Stimulated activated CD8-positive, alpha-beta memory T cell treated with anti-CD3 and anti-CD28 coated beads, Interleukin-7, amount 100 ng/mL, for 48 hours (primary cell): ENCODE measurements at places on chromosomes 2 and 18.

- no peak for DNase-seq
Measured at GRCh38 chr2:47256416-47257087, 101.4 kb upstream of the STPG4 start.

DNA sequence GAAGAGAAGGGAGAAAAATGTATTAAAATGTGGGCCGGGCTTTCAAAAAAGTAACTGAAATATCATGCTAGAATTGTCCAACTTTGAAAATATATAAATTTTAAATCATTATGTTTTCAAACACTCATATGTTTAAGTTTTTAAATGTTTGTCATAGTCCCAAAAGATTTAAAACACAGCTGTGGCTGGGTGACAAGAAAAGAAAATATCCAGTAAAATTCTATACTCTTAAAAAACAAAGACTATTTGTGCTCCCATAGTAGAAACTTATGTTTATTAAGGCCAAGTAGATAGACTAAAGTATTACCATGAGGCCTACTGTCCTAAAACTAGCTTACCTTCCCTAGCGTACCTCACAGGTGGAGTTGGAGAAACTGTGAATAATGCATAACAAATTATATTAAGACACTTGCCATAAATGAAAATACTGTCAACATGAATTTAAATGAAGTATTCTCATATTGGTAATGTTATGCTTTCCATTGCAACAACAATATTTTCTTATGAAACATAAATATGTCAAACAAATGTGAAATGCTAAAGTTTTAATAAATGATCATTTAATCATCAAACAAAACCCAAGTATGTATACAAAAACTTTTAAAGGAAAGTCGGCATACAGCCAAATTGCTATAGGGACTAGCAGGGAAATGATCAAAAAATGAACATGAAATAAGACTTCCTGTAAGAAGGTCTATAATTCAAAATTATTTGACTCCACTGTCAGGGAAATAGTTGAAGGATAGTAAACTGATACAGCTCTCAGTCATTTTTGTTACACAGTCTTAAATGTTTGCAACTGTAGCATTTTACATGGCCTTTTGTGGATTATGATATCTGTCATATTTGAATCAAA is 13.4 kb downstream of the MEIS1 start:
- no peak for DNase-seq

DNA sequence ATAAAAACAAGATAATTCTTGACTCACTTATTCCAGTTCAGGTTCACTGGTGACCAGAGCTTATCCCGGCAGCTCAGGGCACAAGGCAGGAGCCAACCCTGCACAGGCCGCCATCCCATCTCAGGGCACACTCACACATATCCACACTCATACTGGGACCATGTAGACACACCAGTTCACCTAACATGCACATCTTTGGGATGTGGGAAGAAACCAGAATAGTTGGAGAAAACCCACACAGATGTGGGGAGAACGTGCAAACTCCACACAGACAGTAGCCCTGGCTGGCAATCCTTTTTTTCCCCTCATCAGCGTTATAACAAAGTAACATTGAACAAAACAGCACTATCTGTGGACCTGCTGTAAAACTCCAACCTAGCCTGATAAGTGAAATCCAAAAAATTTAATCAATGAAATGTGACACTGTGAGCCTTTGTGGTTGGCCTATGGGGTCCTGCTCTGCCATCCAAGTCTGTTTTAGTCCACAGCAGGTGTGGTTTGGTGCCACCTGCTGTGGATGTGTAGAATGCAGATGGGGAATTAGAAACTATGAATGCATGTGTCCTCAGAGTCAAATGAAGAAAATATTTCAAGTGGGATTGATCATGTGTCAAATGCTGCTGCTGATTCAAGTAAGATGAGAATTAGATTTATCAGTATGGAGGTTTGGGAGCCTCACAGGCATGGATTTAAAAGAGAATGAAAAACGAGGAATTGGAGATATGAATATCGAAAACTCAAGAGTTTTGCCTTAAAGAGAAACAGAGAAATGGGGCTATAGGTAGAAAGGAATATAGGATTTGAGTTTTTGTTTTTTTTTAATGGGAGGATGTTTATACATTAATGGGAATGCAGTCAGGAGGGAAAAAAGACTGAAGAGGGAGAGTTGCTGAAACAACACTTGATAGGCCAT is 47.0 kb downstream of the UGP2 start:
- DNase-seq: peak; percentile 12

DNA sequence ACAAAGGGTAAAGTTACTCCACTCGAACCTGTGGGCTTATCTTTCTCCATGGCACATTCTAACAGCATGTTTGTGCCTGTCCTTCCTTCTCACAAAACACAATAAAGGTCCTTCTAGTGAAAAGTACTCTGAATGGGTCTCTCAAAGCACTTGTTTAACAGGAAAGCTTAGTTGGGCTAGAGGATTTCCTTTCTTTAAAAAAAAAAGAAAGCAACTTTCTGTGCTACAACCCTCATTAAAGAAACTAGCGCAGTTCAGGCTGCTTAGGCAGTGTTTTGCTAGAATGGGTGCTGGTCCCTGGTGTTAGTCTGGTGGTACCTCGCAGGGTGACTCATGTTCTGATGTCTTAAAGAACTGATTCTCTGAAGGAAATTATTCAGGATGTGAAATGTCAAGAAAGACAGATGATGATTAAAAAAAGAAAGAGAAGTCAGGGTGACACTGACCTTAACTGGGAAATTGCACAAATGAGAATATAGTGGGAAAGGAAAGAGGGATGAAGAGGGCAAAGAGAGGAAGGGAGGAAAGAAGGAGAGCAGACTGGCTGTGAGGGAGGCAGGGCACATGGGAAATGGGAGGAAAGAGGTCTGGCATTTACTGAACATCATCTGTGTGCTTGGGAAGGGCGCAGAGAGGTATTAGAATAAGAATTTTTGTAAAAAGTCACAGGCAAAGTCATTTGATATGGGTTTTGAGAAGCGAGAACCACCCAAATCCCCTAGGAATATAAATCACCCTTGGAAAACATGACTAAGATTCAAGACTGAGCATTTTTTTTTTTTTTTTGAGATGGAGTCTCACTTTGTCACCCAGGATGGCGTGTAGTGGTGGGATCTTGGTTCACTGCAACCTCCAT is 74.9 kb downstream of the ATP8B1 start:
- DNase-seq: no peak

- DNase-seq: no peak
Measured at GRCh38 chr2:28049899-28050298, 159.4 kb downstream of the BABAM2 start.

GRCh38 chr2:173300458-173300857 is 54.2 kb upstream of the CDCA7 start:
- DNase-seq: no peak

DNA sequence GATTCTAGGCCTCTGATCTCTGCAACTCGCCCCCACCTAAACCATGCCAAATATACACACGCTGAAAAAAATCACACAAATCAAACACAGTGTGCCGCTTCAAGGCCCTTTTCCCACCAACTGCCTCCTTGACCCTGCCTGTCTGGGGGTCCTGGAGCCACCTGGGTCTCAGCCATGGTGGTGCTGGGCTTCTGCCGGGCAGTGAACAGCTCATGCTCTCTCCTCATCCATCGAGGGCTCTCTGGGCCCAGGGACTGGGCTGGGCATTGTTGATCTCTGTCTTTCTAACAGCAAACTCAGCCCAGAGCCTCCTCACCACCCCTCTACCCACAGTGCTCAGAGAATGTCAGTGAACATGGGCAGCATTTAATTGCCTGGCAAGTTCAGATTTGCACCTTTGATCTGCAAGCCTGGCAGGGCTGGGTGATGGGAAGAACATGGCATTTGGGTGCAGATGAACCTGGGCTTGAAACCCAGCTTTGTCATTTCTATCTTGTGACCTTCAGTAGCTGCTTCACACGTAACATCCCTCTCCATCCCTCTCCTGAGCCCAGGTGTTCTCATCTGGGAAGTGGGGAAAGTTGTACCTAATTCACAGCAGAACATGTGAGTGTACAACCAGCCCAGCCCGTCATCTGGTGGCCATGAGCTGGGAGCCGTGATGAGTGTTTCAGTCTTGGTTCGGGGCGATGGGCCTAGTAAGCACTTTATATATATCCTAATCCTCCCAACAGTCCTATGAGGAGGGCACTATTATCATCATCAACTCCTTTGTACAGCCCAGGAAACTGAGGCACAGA is 46.1 kb downstream of the SDC1 start:
- DNase-seq: no peak

GRCh38 chr2:40466935-40467572 is 15.2 kb upstream of the SLC8A1 start:
- DNase-seq: no peak

DNA sequence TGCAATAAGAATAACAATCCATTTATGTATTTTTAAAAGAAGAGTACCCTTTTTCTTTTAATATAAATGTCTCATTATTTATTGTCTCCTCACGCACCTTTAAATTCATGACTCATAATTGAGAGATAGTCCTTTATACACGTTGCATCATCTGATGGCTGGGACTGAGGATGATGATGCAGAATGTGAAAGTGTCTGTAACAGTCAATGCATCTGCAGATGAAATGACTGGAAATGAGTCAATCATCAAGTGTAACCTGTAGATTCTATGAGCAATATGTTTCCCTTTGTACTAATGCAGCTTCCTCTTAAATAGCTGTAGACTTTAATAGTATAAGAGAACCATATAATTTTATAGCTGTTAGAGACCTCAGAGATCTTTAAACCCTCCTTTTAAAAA is 26.1 kb upstream of the SYT4 start:
- DNase-seq: no peak

DNA sequence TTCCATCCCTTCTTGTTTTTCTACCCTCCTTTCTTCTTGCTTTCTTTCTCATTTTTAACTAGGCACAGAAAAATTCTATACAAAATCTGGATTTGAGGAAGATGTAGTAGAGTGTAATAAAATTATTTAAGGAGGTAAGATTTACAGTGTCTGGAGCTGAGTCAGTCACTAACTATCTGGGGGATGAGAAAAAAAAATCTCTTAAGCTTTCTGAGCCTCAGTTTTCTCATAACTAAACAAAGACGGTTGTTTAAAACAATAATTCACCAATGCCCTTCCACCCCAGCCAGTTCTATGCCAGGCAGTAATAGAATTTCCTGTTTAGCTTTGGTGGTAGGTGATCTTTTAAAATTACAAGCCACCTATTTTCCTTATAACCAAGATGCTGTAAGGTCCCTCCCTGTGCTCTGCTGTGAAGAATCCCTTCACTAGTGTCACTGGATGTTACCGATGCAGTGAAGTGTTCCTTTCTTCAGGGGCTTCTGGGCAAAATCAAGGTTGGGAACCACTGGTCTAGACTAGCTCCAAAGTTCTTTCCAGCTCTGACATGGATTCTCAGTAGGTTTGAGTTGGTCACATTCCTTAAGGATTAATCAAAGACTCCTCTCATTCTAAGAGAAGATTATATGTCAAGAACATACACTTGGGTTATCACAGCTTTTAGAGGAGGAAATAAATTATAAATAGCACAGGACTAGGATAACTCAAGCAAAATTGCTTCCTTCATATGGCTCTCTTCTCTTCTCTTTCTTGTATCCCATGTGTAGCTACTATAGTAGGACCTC is 289.0 kb downstream of the CDH2 start:
- no peak for DNase-seq

DNA sequence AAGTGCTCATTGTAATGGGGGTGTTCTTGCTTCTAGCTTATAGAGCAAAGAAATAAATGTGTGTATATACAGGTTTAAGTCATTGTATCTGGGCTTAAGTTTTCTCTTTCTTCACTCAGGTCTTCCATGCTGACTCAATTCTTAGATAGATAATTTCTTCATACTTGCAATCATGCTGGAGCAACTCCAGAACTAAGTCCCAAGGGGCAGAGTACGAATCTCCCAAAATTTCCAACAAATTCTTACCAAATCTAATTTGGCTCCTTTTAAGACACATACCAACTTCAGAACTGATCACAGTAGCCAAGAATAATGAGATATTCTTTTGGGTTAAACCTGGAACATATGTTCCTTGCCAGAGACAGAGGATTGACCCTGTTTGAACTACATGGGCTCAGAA is 4.3 kb upstream of the SPAG16 start:
- DNase-seq: no peak

DNA sequence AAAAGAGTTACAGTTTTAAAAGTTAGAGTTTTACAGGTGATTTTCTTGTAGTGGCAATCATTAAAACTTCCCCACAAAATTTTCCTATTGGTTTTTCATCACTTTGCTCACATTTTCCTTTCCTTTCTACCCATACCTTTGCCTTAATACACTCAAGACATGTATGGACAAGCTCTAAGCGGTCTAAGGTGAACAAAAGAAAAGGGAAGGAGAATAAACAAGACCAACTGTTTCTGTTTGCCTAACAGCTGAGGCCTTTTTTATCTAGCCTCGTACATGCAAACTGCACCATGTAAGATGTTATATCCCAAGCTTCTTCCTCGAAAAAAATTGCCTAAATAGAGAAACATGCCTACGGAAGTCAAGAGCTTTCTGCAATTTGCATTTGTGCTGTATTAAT is 33.9 kb upstream of the TBC1D8 start:
- DNase-seq: no peak

DNA sequence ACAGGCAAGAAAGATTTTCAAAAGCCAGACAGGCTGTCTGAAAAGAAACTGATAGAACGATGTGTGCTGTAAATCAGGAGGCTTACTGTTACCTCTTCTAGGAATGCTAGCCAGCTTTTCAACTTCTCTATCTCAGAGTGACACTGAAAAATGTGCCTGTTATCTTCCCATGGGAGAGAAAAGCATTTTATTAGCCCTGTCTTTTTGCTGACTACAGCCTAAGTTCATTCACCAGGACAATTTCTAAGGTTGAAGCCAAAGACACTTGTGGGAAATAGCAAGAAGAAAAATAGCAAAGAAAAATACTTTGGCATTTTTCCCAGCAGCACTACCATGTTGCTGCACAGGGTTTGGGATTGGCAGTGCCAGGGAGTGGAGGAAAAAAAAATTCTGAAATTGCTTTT is 34.0 kb downstream of the ABCB11 start:
- no peak for DNase-seq
